SJSA1 (cell line): ENCODE measurements at places on chromosomes 6 and 20. TPM values are rescaled to one million over a fixed set of nuclear protein-coding genes. Genes with fewer than 3 reads are reported as not detected.
A peak's percentile ranks its signal among the peaks of the same experiment; 100 is the strongest.

- H3K4me3 ChIP-seq = no peak overlapping the region
- H3K27ac ChIP-seq = no peak overlapping the region
- H3K36me3 ChIP-seq = no peaks in the 10 kb centered on the region
- H3K27me3 ChIP-seq = no peaks in the 10 kb centered on the region
- DNase-seq = no peak
Observed at GRCh38 chr6:159842035-159842434, 42.0 kb downstream of the PNLDC1 start.

DNA sequence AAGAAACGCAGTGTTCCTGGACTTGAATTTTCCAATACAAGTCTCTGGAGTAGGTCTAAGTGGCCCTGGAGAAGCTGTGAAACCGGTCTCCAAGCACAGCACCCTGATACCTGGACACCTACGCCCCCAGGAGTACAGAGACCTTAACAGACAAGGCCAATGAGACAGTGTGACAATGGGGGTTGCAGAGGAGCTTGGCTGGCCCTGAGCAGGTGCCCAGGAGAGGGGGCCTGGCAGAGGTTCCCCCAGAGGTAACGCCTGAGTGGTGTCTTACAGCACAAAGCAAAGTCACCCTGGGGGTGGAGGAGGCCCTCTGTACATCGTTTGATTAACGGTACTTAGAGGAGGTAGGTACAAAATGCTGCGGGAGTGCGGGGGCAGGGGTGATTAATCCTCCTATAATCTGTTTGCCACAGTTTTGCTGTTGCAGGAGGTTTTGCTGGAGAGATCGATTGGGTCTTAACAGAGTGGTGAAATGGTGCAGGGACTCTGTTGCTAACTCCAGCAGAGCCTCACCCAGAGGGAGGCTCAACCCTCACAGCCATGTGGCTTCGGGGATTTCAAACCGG, 37.3 kb upstream of the APCDD1L start:
- no peak for DNase-seq
- peaks cover 53% of the 10 kb centered on the region for H3K4me1 ChIP-seq
- H3K27me3 ChIP-seq = no peaks in the 10 kb centered on the region
- H3K27ac ChIP-seq = no peak overlapping the region

DNA sequence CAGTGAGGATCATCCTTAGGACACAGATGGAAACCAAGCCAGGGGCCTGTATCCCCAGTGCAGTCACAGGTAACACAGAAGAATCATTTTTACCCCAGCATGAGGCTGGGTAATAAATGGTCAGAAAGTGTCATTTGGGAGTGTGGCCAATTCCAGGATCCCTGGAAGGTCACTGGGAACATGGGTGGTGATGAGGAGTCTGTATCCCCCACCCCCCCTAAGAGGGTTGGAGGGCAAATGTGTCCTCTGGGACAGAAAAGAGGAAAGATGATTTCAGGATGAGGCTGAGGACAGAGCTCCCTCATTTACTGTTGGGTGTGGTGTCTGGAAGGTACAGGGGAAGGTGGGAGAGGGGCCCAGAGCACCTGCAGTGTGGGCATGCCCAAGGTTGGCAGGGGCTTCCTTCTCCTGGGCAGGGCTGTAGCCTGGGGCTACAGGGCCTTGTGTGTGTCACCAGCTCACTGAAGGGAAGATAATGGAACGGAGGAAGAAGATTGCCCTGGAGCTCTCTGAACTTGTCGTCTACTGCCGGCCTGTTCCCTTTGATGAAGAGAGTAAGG, 34.5 kb downstream of the PLCG1 start:
- DNase-seq = no peak
- no peak overlapping the region for H3K27ac ChIP-seq
- peaks cover 13% of the 10 kb centered on the region for H3K4me1 ChIP-seq
- H3K27me3 ChIP-seq = no peaks in the 10 kb centered on the region
- no peak overlapping the region for H3K4me3 ChIP-seq
- peaks cover 95% of the 10 kb centered on the region for H3K36me3 ChIP-seq

DNA sequence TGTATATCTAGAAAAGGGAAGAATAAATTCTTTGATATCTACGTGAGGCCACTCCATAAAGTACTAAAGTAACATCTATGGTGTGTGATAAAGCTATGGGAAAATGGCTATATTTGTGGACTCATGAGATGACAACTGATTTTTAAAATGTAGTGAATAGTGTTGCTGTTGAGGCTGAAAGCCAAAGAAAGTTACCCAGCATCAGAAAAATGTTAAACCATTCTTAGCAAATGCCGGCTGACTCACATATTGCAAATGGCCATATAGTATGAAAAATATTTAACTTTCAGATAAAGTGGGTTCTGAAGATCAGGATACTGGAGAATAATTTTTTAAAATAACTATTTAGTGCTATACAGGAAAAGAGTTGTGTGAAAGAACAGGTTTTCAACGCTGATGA, 129.9 kb upstream of the GRIK2 start:
- H3K27me3 ChIP-seq = no peaks in the 10 kb centered on the region
- H3K4me3 ChIP-seq = no peak overlapping the region
- no peaks in the 10 kb centered on the region for H3K36me3 ChIP-seq
- no peak overlapping the region for H3K27ac ChIP-seq
- no peaks in the 10 kb centered on the region for H3K4me1 ChIP-seq

GRCh38 chr6:9066726-9067125, 631.4 kb upstream of the SLC35B3 start:
- no peaks in the 10 kb centered on the region for H3K4me1 ChIP-seq
- DNase-seq = no peak
- no peak overlapping the region for H3K4me3 ChIP-seq
- no peaks in the 10 kb centered on the region for H3K27me3 ChIP-seq
- no peaks in the 10 kb centered on the region for H3K36me3 ChIP-seq
- no peak overlapping the region for H3K27ac ChIP-seq

GRCh38 chr20:56369179-56369578, 10.4 kb downstream of the FAM210B start:
- no peak for DNase-seq
- no peaks in the 10 kb centered on the region for H3K27me3 ChIP-seq
- no peak overlapping the region for H3K27ac ChIP-seq
- H3K4me3 ChIP-seq = no peak overlapping the region
- peaks cover 63% of the 10 kb centered on the region for H3K36me3 ChIP-seq
- H3K4me1 ChIP-seq = 0 out of 2 replicates have a peak, but pooled peaks cover 3% of the 10 kb centered on the region

DNA sequence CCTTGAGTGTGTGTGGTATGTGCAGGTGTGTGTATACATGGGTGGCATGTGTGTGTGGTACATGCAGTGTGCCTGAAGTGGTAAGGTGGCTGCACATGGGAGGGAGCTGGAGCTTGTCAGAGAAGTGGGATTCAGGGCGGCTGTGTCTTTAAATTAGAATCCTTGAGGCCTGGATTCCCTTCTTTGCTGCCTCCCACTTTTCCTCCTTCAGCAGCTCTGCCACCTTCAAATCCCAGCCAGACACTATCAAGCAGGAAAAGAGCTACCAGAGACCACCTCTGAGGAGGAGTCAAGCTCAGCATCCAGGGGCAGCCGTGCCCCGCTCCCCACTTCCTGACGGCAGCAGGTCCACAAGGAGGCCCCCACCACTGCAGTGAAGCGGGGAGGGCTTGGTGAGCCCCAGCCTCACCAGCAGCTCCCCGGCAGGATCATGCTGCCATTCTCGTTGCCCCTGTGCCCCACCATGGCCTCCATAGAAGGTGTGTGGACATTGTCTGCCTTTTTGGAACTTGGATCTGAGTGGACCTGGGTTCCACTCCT, 131.0 kb upstream of the MLN start:
- H3K4me1 ChIP-seq = no peaks in the 10 kb centered on the region
- H3K36me3 ChIP-seq = no peaks in the 10 kb centered on the region
- no peak overlapping the region for H3K27ac ChIP-seq
- no peak for DNase-seq
- H3K4me3 ChIP-seq = no peak overlapping the region

DNA sequence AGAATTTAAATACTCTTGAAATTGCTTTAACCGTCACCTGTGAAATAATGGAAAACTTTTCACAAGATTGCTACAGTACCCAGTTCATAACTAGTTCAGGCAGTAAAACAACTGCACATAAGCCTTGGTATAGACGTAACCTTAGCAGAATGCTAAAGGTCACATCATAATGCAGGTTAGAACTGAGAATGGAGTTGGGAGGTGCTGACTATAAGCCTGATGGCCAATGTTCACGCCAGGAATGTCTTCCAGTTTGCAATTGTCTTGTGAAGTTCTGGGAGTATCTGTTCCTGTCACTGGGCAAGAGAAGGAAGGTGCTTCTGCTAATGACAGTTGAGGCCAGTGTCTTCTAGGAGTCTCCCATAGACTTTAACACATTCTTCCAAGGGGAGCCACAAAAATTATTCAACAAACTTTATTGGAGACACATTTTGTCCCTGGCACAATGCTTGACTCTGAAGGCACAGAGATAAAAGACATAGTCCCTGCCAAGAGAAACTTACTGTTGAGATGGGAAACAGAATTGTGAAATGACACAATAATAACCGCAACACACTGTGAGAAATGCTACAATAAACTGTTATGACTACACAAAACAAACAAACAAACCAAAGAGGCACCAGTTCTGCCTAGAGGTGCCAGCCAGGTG, 24.6 kb upstream of the CEP162 start:
- H3K4me3 ChIP-seq = no peak overlapping the region
- no peaks in the 10 kb centered on the region for H3K27me3 ChIP-seq
- DNase-seq = no peak
- H3K36me3 ChIP-seq = no peaks in the 10 kb centered on the region
- no peak overlapping the region for H3K27ac ChIP-seq

- no peaks in the 10 kb centered on the region for H3K36me3 ChIP-seq
- H3K4me3 ChIP-seq = no peak overlapping the region
- peaks cover 28% of the 10 kb centered on the region for H3K4me1 ChIP-seq
- no peak overlapping the region for H3K27ac ChIP-seq
- H3K27me3 ChIP-seq = no peaks in the 10 kb centered on the region
- DNase-seq = peak; percentile 62
Observed at GRCh38 chr6:87791029-87791428, 89.0 kb upstream of the AKIRIN2 start.

DNA sequence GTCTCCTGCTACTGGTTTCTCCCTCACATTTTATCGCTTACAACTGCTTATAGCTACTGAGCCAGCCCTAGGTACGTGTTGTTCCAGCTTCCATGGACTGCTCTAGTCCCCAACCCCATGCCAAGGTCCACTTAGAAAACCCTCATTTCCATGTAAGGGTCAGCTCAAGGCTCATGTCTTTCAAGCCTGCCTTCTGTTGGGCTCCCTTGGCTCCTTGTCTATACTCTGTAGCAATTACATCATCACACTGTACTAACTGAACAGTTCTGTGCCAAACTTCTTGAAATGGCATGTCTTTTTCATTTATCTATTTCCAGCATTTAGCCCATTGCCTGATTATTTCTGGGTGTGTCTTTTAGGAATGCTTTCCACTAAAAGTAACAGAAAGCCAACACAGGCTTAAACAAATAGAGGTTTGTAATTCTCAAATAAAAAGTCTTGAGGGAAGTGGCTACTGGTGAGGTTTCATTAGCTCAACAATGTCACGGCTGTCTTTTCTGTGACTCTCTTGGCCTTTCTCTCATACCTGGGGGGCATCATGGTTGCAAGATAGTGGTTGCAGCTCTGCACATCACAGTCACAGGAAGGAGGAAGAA, 317.6 kb downstream of the TPBG start:
- H3K36me3 ChIP-seq = no peaks in the 10 kb centered on the region
- H3K27ac ChIP-seq = no peak overlapping the region
- H3K4me3 ChIP-seq = no peak overlapping the region
- H3K27me3 ChIP-seq = no peaks in the 10 kb centered on the region; the same call in 1 of the 2 replicates
- no peak for DNase-seq

DNA sequence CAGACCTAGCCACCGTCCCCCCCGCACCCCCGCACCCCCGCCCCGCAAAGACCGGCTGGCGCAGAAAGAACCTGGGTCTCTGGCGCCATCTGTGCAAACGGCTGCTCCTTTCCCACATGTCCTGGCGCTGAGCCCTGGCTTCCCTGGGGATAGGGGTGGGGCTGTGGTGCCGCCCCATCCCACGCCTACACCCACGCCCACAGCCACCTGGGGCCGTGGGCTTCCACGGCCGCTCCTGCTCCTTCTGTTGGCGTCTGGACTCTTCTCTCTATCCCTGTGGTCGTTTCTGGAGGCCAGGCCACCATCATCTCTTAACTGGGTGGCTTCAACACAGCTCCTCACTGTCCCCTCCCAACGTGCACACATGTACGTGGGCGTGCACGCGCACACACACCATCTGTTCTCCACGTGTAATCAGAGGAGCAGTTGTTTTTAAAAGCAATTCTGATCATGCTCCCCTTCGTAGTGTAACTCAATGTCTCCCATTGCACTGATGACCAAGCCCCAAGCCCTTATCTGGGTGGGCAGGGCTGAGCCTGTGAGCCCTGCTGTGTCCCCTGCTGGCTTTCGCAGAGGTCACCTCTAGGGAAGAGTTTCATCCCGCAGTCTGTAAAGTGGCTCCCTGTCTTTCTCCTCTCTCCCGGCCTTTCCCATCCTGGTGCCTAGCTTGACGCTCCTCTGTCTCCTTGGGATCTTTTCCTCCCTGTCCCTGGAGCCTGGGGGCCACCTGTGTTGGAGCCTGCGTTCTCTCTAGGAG, 31.9 kb upstream of the FAM83D start:
- no peak overlapping the region for H3K27ac ChIP-seq
- H3K36me3 ChIP-seq = no peaks in the 10 kb centered on the region
- H3K27me3 ChIP-seq = peaks cover 42% of the 10 kb centered on the region
- H3K4me1 ChIP-seq = no peaks in the 10 kb centered on the region

- DNase-seq = no peak
- no peaks in the 10 kb centered on the region for H3K36me3 ChIP-seq
- H3K4me3 ChIP-seq = no peak overlapping the region
- no peaks in the 10 kb centered on the region for H3K27me3 ChIP-seq
- no peak overlapping the region for H3K27ac ChIP-seq
Observed at GRCh38 chr6:106152952-106153351, 66.8 kb downstream of the PRDM1 start.

DNA sequence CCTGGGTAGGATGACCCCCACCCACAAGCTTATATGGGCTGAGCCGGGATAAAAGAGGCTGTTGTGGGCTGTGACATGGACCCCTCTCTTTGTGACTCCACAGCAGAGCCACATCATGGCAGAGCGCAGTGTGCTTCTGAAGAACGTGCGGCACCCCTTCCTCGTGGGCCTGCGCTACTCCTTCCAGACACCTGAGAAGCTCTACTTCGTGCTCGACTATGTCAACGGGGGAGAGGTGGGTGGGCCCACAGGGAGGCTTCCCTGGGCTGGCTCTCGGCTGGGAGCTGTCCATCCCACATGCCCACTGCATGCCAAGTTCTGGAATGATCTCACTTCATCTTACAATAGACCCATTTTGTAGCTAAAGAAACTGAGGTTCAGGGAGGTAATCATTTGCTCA, 10.5 kb downstream of the SGK2 start:
- no peaks in the 10 kb centered on the region; the same call in 1 of the 2 replicates for H3K27me3 ChIP-seq
- no peak for DNase-seq
- no peak overlapping the region for H3K27ac ChIP-seq
- H3K4me1 ChIP-seq = no peaks in the 10 kb centered on the region
- no peak overlapping the region for H3K4me3 ChIP-seq

GRCh38 chr6:80622641-80623040, 516.2 kb downstream of the BCKDHB start:
- H3K27ac ChIP-seq = no peak overlapping the region
- no peak overlapping the region for H3K4me3 ChIP-seq
- no peaks in the 10 kb centered on the region for H3K36me3 ChIP-seq
- DNase-seq = no peak

HBS1L gene
- 154 and 176 TPM in 2 replicates for total RNA-seq

CGA gene
- not detected in 2 replicates for total RNA-seq

AGPAT1 gene
- total RNA-seq = 40.9 and 65.4 TPM in 2 replicates

BMP5 gene
- total RNA-seq = 1.6 TPM in 2 replicates

C20orf144 gene
- total RNA-seq = 0.18 TPM in 1 of 2 replicates, not detected in the other

HSF2 gene
- 18.9 and 36.8 TPM in 2 replicates for total RNA-seq
